ENCODE measurements at places on chromosomes 5 and 9.

DNA sequence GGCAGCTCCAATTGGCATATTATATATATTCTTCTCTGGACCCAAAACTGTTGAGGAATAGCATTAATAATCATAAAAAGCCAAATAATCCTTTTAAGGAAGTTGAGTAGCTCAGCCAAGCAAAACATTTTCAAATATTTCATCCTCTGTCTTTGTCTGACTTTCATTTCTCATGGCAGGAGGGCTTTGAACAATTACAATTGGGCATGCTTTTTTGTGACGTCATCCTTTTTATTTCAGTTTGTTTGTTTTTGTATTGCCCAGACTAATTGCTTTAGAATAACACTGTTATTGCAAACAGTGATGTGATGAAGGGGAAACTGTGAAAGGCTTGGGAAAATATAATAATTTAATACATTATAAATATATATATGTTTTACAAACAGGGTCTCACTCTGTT, 65.2 kb upstream of the MAP1B start:
- DNase-seq = no peak

DNA sequence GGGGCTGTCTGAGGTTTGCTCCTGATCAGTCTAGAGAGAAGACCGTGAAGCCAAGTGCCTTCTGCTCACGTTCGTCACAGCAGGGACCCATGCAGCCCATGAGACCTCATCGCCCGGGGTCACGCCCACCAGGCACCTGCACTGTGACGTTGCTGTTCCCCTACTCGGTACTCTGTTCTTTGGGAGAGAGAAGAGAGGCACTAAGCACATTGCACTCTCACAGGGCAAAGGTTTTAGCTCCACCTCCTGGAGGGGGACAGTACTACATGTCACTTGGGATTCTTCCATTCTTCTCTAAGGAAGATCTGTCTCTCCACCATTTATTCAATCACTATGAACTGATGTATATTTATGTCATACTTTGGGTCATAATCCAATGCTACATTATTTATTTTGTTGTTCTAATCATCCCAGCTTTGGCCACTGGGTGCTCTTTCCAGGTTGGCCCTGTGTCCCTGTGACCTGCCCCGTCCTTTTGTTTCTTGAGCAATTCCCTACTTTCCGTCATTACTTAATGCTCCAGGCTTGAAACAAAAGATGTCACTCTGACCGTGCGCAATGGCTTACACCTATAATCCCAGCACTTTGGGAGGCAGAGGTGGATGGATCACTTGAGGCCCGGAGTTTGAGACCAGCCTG, 31.4 kb upstream of the BRD3 start:
- peak; percentile 59 for DNase-seq

DNA sequence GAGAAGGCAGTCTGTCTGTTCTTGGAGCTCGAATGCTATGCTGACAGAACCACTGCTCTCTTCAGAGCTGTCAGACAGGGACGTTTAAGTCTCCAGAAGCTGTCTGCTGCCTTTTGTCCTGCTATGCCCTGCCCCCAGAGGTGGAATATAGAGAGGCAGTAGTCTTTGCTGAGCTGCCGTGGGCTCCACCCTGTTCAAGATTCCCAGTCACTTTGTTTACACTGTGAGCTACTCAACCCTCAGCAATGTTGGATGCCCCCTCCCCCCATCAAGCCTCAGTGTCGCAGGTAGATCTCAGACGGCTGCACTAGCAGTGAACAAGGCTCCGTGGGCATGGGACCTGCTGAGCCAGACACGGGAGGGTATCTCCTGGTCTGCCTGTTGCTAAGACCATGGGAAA, 344.2 kb downstream of the TMEM161B start:
- no peak for DNase-seq

- DNase-seq = no peak
Observed at GRCh38 chr5:5342784-5343183, 79.7 kb upstream of the ICE1 start.

DNA sequence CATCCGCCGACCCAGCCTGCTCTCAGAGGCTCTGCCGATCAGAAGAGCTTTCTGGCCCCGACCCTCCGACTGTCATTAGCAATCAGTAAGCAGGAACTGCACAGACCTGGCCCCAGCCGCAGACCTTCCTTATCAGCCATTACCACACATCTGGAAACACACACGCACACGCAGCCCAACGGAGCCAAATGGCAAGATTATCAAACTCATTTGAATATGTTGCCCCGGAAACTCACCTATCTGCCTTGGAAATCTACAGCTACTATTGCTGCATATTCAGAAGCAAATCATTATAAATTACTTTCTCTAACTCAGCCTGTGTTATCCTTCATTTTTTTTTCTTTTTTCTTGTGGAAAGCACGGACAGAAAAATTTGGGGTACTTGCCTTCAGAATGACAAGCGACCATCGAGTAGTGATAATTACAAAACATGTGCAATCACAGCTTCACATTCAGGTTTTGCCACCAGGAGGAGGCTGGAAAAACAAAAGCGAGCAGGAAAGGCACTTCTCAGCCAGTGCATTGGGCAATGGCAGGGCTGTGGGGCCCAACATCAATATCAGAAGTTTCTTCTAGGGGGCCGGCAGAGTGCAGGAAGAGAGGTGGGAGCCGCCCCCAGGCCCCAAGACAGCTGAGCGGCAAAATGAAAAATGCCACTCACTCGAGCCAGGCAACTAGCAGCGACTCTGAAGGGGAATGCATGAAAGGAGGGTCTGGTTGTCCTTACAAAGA, 122.3 kb downstream of the VAV2 start:
- no peak for DNase-seq

DNA sequence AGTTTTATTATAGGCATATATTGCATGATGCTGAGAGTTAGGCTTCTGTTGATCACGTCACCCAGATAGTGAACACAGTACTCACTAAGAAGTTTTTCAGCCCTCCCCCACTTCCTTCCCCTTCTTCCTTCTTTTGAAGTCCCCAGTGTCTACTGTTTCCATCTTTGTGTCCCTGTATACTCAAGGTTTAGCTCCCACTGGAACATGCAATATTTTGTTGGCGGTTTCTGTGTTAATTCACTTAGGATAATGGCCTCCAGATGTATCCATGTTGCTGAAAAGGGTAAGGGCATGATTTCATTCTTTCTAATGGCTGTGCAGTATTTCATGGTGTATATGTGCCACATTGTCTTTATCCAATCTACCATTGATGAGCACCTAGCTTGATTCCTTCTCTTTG, 764.3 kb downstream of the MTRR start:
- DNase-seq = no peak

DNA sequence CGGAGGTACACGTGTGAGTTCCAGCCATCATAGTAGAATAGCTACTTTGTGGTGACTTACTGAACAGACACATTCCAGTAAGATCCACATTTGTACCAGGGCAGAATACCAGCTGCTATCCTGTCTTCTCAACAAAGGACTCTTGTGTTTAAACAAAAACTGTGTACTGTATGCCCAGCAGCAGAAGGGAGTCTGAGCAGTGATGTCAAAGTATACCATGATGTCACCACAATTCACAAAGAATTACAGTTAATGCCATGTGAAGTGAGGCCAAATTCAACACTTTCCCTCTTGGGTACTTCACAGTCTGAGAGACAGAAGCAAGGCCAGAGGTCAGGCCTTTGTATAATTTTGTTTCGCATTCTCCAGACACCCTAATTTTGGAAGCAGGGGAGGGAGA, 137.0 kb downstream of the ADAMTSL1 start:
- DNase-seq = peak; percentile 5

- DNase-seq = no peak
Observed at GRCh38 chr5:64814073-64814472, 45.3 kb downstream of the CWC27 start.

- DNase-seq = no peak
Observed at GRCh38 chr9:92291577-92291976, 1.9 kb downstream of the IARS1 start.

GRCh38 chr5:143987751-143988560, 176.0 kb downstream of the HMHB1 start:
- DNase-seq = no peak

GRCh38 chr5:137254119-137255090, 244.7 kb downstream of the SPOCK1 start:
- no peak for DNase-seq

DNA sequence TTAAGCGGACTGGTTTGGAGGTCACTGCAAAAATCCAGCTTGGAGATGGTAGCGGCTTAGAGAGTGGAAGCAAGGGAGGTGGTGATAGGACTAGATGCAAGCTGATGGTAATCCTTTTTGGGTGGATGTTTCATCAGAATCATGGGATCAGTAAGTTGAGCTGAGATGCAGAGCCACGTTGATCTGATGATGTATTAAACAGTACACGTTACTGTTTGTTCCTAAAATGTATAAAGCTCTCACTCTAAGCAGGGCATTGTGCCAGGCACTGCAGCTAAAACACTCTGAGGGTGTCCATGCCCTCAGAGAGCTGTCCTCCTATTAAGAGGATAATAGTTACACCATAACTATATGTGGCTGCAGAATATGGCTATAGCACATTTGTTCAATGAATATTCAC, 93.1 kb downstream of the JAKMIP2 start:
- no peak for DNase-seq

- peak; percentile 69 for DNase-seq
Observed at GRCh38 chr9:110152704-110153374, 55.1 kb downstream of the C9orf152 start.

GRCh38 chr9:13975611-13976290, 338.2 kb downstream of the NFIB start:
- DNase-seq = no peak

GRCh38 chr9:69584759-69585158, 87.4 kb downstream of the APBA1 start:
- DNase-seq = no peak

- DNase-seq = no peak
Observed at GRCh38 chr9:96460470-96460869, 10.5 kb downstream of the HABP4 start.

DNA sequence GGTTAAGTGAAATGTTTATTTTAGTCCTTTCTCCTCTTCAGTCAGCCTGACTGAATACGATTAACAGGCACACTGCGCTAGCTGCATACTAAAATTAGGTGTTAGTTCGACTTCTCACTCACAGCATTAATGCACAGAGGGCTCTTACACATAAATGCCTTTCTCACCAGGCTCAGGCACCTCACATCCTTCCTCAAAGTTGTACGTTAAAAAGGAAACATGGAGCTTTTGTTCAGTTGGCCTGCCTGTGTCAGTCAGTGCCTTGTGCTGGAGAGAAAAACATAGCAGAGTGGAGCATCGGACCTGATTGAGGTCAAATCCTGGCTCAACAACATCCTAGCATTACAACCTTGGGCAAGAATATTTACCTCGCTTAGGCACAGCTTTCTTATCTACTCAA, 236.0 kb upstream of the ZNF462 start:
- DNase-seq = no peak

- DNase-seq = peak; percentile 12
Observed at GRCh38 chr5:104412649-104413240, 850.2 kb upstream of the NUDT12 start.

DNA sequence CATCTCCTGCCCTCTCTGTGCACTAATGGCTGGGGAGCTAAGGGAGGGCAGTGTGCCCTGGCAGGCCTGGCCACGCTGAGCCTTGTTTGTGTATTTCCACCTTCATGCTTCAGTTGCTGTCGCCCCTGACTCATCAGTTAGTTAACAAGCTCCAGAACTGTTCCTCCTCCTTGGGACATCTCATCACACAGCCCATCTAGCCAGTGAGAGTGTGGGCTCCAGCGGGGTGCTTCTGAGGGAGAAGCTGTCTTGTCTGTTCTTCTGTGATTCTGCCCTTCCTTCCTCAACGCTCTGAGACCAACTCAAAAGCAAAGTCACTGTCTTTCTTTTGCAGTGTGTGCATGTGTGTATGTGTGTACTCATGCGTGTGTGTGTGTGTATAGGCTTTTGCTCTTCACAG, 58.3 kb upstream of the CPEB4 start:
- no peak for DNase-seq

GRCh38 chr5:179829732-179830435, 9.2 kb downstream of the SQSTM1 start:
- no peak for DNase-seq

DNA sequence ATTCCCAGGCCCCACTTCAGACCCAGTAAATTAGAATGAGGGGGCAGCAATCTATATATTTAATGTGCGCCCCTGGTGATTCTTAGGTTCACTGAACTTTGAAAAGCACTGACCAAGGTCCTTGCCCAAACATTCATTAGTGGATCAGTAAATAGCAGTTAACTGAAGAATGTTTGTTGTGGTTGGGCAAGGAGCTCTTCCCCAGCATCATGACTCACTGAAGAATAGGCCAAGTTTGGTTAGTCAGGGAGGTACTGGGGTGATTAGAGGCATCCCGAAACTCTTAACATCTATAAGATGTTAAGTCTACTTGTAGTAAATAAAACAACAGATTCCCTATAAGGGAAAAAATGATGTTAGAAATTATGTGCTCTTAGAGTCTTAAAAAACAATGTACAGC, 833 bp upstream of the MROH2B start:
- no peak for DNase-seq

GRCh38 chr5:177403792-177404640, 3.6 kb upstream of the PFN3 start:
- peak; percentile 88 for DNase-seq

DNA sequence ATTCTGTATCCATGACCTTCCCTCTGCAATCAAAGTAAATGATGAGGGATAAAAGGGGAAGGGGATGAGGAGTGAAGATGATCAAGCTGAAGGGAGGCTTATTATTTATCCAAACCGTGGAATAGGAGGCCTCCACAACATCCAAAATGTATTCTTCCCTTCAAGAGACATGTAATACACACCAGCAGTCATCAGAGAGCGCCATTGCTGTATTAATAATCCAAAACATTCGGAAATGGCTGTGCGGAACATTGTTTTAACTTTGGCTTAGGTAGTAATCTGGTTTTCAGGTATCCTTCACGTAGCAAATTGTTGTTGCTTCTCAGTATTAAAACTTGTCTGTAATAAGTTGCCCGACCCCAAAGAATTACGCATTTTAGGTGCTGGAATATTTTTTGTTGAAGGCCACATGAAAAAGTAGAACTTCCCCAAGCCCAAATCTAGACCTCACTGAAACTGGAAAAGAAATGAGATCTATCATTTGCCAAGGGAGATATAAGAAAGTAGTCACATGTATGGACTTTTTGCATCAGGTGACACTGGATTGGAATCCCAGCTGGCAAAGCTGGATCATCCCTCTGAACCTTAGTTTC, 2.6 kb upstream of the BOD1 start:
- peak; percentile 71 for DNase-seq

DNA sequence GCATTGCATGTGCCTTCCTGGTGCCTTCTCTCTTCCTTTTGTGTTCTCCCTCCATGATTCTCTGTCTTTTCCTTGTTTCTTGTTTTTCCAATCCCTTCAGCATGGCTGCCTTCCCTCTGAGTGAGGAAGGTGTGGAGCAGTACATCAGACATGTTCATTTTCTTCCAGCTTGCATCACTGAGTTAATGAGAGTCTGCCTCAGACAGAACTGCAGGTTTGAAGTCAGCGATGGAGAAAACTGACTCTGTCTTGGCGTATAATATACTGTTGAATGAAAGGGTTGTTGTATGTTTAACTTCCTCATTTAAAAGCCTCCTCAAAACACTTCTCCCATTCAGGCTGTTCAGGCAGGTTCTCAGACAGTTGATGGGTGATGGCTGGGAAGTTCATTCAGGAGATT, 129.3 kb downstream of the KDM4C start:
- no peak for DNase-seq

- no peak for DNase-seq
Observed at GRCh38 chr9:98962181-98962560, 18.5 kb downstream of the COL15A1 start.

- no peak for DNase-seq
Observed at GRCh38 chr5:137935190-137935589, 45.9 kb downstream of the PKD2L2 start.

Data from small intestine (tissue), 16 donors.